Activated gamma-delta T cell treated with anti-CD3 and anti-CD28 coated beads, Interleukin-2, amount 50 U/mL, for 16 hours (primary cell): ENCODE measurements at places on chromosomes 4 and X.

- no peak for DNase-seq
Measured at GRCh38 chrX:134929808-134930207, 61.0 kb upstream of the SMIM10 start.

DNA sequence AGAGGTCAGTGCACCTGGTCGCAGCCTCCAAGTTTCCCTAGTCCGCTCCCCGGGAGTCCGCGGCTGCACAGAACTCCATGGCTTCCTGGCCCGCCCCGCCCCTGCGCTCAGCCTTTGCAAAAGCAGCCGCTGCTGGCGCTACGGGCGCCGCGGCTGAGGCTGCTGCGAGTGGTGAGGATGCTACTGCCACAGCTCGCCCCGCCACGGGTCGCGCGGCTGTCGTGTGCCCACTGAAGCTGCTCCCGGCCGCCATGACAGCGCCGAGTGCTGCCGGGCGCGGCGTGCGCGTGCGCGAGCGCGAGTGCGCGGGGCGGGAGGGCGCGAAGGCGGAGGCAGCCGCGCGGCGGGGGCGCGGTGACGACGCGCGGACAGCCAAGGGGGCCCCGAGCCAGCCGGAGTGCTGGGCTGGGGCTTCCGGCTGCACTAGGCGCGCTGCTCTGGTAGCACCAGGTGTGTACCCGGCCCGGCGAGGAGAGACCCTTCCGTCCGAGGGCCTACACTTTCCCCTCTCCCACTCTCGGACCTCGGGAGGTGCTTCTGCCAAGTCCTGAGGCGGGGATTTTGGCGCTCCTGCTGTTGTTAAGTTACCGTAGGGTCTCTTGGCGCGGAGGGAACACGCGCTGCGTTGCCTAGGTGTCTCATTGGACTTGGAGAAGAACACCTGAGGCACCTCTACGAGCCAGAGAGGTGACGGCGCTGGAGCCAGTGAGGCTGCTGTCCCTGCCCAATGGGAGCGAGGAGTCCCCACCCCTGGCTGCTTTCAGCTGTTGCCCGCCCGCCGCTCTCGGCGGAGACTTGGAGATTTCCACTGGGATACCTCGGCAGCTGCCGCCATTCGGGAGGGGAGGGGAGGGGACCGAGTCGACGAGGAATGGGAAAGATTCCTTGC lies 619 bp upstream of the LRBA start:
- DNase-seq: peak; percentile 66

DNA sequence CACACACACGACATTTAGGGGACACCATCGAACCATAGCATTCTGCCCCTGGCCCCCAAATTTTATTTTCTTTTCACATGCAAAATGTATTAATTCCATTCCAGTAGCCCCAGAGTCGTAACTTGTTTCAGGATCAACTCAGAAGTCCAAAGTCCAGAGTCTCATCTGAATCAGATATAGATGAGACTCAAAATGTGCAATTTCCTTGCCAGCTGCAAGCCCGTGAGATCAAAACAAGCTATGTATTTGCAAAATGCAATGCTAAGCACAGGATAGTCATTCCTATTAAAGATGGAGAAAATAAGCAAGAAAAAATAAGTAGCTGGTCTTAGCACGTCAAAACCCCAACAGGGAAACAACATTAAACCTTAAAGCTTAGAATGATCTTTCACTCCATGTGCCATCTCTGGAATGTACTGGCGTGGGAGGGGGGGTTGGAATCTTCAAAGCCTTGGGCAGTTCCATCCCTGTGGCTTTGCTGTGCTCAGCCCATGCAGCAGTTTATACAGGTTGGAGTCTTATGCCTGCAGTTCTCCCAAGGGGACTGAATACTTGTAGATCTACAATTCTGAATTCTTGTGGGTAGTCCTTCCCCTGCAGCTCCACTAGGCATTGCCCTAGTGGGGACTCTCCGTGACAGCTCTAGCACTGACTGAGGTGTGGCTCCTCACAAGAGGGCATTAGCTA lies 47.7 kb upstream of the SYTL5 start:
- no peak for DNase-seq

DNA sequence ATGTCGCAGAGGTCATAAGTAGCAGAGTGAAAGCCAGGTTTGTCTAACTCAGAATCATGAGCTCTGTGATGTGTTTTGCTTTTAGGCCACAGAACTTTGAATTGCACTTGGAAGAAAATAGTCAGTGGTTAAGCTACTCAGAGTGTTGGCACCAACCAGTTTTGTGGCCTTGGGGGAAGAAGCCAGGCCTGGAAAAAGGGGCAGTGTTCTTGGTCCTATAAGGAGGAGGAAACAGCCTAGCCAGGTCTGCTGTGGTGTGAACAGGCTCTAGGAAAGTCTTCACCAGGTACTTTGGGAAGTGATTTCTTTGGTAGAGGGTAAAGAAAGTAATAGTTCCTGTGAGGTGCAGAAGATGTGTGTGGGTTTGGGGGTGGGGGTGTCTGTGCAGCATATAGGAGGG lies 49.2 kb downstream of the FHIP1A start:
- DNase-seq: no peak
